A549 (cell line): ENCODE measurements at places on chromosomes 7 and 10. TPM values are rescaled to one million over a fixed set of nuclear protein-coding genes. Genes with fewer than 3 reads are reported as not detected.

PTF1A gene
- polyA plus RNA-seq: not detected in 3 replicates

NT5C2 gene
- 81.8 to 89.4 TPM (median 86.4 TPM) in 3 replicates for polyA plus RNA-seq

EBLN1 gene
- not detected in 3 replicates for polyA plus RNA-seq

CELF2 gene
- polyA plus RNA-seq: 0.01 to 0.04 TPM in 2 of 3 replicates, not detected in the other

GNB2 gene
- polyA plus RNA-seq: 156 to 169 TPM (median 163 TPM) in 3 replicates

ZNF467 gene
- polyA plus RNA-seq: 2.0 to 4.1 TPM (median 3.1 TPM) in 3 replicates

CYP2C8 gene
- polyA plus RNA-seq: not detected in 3 replicates

VSTM4 gene
- 0.22 to 0.53 TPM (median 0.41 TPM) in 3 replicates for polyA plus RNA-seq

PIK3AP1 gene
- 1.1 to 1.9 TPM (median 1.6 TPM) in 3 replicates for polyA plus RNA-seq

HOXA5 gene
- polyA plus RNA-seq: 2.9 to 4.9 TPM (median 4.0 TPM) in 3 replicates

WAC gene
- 63.9 to 66.1 TPM (median 64.4 TPM) in 3 replicates for polyA plus RNA-seq

XRCC2 gene
- polyA plus RNA-seq: 12.2 to 14.3 TPM (median 12.3 TPM) in 3 replicates

SPDYE6 gene
- not detected in 3 replicates for polyA plus RNA-seq

RAPGEF5 gene
- polyA plus RNA-seq: 0.03 to 0.09 TPM (median 0.05 TPM) in 3 replicates

SUN3 gene
- not detected in 3 replicates for polyA plus RNA-seq

FXYD4 gene
- polyA plus RNA-seq: not detected in 3 replicates

POU6F2 gene
- not detected in 3 replicates for polyA plus RNA-seq

RAB19 gene
- not detected in 3 replicates for polyA plus RNA-seq

IL6 gene
- 2.8 to 4.4 TPM (median 2.9 TPM) in 3 replicates for polyA plus RNA-seq

FAM25A gene
- not detected in 3 replicates for polyA plus RNA-seq

OR2A1 gene
- polyA plus RNA-seq: not detected in 3 replicates

GIMAP8 gene
- not detected in 3 replicates for polyA plus RNA-seq

CPA1 gene
- polyA plus RNA-seq: not detected in 3 replicates

GRM3 gene
- polyA plus RNA-seq: not detected in 3 replicates

CNPY1 gene
- not detected in 3 replicates for polyA plus RNA-seq

PLAU gene
- 82.6 to 88.3 TPM (median 87.2 TPM) in 3 replicates for polyA plus RNA-seq

ACSL5 gene
- 0.07 to 0.15 TPM in 2 of 3 replicates, not detected in the other for polyA plus RNA-seq

SLC26A5 gene
- not detected in 3 replicates for polyA plus RNA-seq

MCMBP gene
- polyA plus RNA-seq: 57.3 to 61.9 TPM (median 58.6 TPM) in 3 replicates

EN2 gene
- 0.51 to 0.62 TPM (median 0.54 TPM) in 3 replicates for polyA plus RNA-seq

TMEM243 gene
- 19.4 to 23.7 TPM (median 23.0 TPM) in 3 replicates for polyA plus RNA-seq

STRA8 gene
- polyA plus RNA-seq: not detected in 3 replicates

CLCN1 gene
- polyA plus RNA-seq: 0.03 TPM in 1 of 3 replicates, not detected in the others

ANK3 gene
- polyA plus RNA-seq: 0.56 to 0.66 TPM (median 0.58 TPM) in 3 replicates

CHPF2 gene
- 24.7 to 29.6 TPM (median 28.0 TPM) in 3 replicates for polyA plus RNA-seq

MARCHF5 gene
- polyA plus RNA-seq: 21.6 to 27.8 TPM (median 24.7 TPM) in 3 replicates

STEAP2 gene
- 5.1 to 6.4 TPM (median 6.0 TPM) in 3 replicates for polyA plus RNA-seq
